ENCODE measurements at places on chromosomes 3 and 15. TPM values are rescaled to one million over a fixed set of nuclear protein-coding genes. Genes with fewer than 3 reads are reported as not detected.

The EPHA3 gene
- total RNA-seq: 7.8 TPM

The ALG1L2 gene
- not detected for total RNA-seq

The AMOTL2 gene
- total RNA-seq: 42.3 TPM

The SCG3 gene
- total RNA-seq: not detected

The DUSP7 gene
- 10.9 TPM for total RNA-seq

The ZNF501 gene
- total RNA-seq: 3.8 TPM

The SPATA12 gene
- total RNA-seq: 0.12 TPM

Data from NCI-H460 (cell line).